ENCODE measurements at places on chromosomes 4 and X.

DNA sequence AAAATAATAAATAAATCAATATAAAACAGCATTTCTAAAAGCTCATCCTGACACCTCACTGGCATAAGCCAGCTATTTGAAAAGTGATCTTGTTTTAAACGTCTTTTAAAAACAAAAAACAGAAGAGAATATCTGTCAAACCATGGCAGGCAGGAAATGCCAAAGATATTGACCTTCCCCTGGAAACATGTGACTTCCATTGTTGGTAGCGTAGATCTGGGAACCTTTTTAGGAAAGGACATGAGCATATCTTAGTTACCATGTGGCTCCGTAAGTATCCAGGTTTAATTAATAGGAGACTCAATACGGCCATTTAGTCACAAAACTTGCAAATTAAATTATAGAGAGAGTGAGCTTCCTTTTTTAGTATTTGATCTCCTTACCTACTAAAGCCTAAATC lies 83.0 kb upstream of the KLHL4 start:
- DNase-seq: no peak

DNA sequence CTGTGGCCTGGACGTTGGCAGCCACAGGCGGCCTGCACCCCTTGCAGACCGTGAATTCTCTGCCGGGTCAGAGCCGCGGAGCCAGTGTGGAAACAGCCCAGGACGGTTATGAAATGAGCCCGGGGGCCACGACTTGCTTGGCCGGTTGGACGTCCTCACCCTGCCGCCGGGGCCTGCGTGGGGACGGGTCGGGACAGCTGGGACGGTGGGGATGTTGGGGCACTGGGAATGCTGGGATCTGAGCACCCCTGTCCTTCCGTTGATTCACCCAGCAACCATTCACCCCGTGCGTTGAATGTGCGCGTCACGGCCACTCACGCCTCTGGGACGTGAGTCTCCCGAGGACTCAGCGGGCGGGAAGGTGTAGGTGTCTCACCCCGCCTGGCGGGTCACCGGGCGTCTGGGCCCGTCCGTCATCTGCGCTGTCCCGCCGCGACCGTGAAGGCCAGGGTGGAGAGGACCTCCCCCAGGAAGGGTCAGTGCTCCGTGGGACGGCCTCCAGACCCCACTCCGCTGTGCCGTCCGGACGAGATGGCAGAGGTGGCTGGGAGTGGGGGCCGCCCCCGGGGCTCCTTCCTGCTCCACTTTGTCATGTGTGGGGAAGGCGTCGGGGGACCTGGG lies 4.5 kb upstream of the PLCXD1 start:
- DNase-seq: no peak

- no peak for DNase-seq
These were observed 494.9 kb downstream of the GALNTL6 start for GRCh38 chr4:172308078-172308477.

DNA sequence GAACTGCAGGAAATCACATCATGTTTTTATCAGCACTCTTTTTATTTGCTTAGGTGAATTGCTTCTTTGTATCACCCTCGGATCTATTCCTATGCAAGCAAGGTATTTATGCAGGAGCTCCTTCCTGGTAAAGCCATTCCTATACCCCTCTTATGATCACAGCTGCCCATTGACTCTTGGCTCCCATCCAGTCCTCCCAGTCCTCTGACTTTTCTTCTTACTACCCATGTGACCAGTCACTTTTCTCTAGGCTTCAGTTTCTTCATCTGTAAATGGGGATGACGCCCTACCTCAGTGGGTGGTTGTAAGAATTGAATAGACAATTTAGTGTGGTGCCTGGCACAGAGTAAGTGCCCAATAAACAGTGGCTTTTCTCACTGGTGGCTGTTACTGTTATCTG lies 144.9 kb downstream of the FHIP1A start:
- no peak for DNase-seq

DNA sequence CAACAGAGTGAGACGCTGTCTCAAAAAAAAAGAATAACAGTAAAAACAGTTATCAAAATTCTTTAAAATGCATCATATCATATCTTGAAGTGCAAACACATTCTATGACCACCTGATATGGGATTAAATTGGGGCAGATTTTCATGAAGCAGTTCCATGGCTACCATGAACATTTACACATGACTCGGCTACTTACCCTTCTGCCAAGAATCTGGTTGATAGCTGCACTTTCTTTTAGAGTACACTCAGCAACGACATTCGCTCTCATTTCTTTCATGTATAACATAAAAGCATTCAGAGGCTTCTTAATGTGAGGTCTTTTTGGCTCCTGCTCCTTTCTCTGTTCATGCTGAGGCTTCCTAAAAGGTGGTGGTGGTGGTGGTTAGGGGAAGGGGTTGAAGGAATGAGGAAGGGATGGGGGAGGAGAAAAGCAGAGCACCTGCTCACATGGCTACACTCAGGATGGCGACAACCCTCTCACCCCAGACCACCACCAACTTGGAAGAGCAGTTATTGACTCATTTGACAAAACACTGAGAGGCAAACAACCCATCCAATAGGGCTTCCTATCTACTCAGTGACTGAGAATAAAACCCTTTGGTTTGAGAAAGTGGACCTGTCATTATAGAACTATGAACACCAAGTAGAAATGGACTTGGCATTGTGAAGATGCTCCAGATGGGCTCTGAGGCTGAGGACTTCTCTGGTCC lies 88.5 kb downstream of the HADH start:
- DNase-seq: no peak

DNA sequence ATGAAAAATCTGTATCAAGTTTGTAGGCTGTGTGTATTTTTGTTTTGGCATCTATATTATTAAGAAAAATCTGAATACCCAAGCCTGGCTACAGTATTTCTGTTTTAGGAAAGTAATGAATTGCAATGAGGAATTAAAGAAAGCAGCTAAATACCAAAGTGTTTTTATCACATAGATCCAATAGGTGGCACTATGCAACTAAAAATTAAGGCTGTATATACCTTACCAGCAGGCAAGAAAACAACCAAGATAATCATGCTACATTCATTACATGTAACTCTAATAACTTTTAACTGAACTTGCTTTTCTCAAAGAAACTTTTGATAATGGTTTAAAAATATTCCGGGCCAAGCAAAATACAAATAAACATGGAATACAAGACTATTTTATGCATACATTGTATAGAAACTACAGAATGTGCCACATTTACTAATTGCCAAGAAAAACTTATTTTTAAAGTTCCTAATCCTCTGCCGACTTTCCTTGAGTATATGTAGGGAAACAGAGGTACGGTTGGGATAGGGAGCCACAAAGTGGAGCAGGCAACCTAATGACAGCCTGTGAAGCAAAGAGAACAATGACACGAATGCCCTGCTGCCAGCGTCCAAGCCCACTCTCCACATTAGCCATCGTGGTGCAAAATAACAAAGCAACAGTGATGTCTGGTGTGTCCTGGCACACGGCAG lies 63.7 kb downstream of the SEC24D start:
- no peak for DNase-seq

DNA sequence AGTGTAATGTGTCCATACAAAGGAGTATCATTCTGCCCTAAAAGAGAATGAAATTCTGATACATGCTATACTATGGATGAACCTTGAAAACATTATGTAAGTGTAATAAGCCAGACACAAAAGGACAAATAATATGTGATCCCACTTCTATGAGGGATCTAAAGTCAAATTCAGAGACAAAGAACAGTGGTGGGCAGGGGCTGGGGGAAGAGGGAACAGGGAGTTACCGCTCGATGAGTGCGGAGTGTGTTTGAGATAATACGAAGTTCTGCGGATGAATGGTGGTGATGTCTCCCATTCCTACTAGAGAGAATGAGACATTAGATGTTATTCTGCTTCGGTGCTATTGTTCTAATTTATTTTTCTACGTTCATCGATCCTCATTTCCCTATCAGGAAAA lies 46.1 kb upstream of the TLR2 start:
- DNase-seq: no peak

Data from cortex of kidney (tissue), 1 donor.